HT-29 (cell line): ENCODE measurements at places on chromosomes 12 and 14.
A peak's percentile ranks its signal among the peaks of the same experiment; 100 is the strongest.

DNA sequence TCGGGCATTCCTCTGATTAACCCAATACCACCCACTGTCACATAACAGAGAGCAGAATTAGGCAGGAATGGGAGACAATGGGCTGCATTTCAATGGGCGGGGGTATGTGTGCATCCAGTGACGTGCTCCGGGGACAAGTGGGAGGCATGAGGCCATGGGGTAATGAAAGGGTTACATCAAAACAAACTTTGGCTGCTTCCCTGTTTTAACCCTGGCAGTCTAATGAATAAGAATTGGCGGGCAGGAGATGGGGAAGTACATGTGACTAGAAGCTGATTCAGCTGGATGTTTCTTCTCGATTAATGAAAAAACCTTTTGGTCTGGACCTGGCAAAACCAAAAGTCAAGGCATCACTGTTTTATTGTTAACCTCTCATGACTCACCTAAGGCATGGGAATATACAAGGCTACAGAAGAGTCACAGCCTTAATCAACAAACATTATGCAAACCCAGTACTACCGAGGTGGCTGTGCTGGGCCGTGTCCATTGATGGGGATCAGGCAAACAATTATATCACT is 44.2 kb downstream of the SOCS2 start:
- no peak for DNase-seq

DNA sequence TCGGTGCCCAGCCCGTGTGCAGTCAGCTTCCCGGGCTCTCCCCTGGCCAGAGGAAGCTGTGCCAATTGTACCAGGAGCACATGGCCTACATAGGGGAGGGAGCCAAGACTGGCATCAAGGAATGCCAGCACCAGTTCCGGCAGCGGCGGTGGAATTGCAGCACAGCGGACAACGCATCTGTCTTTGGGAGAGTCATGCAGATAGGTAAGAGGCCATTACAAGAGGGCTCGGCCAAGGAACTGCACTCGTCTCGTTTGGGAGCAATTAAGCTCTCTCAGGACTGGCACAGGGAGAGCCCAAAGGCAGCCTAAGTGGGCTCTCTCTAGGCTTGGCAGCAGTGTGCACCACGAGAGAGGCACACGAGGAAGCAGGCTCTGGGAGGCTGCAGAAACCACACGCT is 3.7 kb downstream of the WNT5B start:
- no peak for DNase-seq

DNA sequence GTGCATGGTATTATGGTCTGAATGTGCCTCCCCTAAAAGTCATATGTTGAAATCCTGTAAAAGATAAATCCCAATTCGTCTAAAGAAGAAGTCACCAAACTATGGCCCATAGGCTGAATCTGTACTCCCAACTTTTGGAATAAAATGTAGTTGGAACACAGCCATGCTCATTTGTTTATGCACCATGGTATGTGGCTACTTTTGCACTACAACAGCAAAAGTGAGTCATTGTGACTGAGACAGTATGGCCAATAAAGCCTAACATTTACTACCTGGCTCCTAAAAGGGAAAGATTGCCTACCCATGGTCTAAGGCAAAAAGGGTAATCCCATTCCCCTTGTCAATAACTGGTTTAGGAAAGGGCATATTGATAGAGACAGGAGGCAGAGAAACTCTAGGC is 101.8 kb downstream of the LRIG3 start:
- DNase-seq: no peak

- DNase-seq: peak; percentile 22
Observed at GRCh38 chr14:70955543-70956480, 48.6 kb downstream of the PCNX1 start.

DNA sequence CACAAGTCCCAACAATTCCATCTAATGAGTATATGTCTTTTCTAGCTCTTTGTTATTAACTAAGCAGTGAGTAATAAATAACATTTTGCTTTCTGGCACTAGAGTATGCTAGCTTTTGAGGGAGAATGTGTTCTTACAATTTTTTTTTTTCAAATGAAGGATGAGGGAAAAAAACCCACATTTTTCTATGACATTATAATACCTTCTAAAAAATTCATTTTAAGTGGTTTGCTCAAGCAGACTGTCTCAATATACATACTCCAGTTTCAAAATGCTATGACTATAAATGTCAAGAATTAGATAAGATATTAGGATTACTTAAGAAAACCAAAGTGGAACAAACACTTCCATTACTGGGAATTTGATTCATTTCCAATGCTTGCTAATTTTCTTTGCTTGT is 394.6 kb downstream of the C12orf75 start:
- no peak for DNase-seq

DNA sequence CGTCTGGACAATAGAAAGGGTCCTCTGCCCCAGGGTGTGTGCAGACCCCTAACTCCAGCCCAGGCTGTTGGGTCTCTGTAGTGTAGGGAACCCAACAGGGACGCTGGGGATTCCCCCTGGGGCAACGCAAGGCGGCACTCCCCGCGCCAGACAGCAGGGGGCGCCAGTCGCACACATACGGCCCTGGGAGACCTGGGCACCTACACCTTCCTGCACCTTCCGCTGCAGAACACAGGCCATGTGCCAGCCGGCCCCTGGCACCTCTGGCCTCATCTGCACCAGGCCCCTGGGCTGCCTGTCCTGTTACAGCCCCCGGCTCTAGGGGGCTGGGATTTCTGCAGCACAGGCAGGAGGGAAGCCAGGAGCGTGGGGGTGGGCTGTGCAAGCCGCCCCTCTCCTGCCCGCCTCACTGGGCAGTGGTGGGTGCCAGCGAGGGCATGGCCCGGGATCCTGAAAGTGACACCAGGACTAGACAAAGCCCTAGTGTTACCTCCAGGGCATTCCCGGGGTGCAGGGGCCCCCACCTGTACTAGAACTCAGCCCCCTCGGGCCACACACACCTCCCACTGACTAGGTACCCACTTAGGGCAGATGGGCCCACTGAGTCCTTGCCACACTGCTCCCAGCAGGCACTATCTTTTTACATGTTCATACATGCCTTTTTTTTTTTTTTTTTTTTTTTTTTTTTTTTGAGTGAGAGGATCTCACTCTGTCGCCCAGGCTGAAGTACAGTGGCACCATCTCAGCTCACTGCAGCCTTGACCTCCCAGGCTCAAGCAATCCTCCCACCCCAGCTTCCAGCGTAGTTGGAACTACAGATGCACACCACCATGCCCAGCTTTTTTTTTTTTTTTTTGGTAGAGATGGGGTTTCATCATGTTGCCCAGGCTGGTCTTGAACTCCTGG is 37.5 kb downstream of the CCNK start:
- DNase-seq: peak; percentile 71

DNA sequence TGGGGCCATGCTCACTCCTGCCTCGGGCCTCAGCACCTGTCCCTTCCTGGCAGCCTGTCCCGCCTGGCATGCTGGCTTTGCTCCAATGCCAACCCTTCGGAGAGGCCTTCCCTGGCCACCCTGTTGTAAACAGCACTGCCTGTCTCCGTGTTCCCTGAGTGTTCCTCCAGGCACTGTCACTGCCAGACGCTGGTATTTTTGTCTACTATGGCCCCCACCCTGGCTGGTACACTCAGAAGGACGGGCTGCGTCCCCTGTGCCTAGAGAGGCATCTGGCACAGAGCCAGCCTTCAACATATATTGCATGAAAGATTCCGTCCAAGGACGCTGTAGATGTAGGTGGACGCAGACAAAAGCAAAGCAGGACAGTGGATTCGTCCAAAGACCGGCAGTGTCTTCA is 2.7 kb upstream of the ASPG start:
- DNase-seq: no peak

- DNase-seq: no peak
Observed at GRCh38 chr12:133233006-133233405, 2.7 kb downstream of the ANHX start.

- DNase-seq: peak; percentile 48
Observed at GRCh38 chr12:55742719-55743405, at the start of gene GDF11. Gene GDF11, plus strand, starts transcription at chr12:55743122. Its CDS starts 195 bp downstream, at chr12:55743317.

DNA sequence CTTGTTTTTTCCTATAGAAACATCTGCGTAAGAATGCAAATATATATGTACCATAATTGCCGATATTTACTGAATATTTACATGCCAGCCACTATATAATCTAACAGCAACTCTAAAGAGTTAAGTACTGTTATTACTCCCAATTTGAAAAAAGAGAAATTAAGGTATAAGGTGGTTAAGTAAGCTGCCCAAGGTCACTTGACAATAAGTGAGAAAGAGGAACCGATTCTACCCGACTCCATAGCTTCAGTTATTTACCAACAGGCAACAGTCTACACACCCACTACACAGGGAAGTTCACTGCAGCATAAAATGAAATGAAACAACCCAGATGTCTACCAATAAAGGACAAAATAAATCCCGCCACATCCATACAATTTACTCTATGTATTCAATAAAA is 1.1 kb downstream of the MIS18BP1 start:
- DNase-seq: peak; percentile 27
